Activated naive CD4-positive, alpha-beta T cell treated with anti-CD3 and anti-CD28 coated beads, Interleukin-2, amount 10 ng/mL, durations not matched to agents 7 days and 5 days (primary cell): ENCODE measurements at places on chromosomes 16 and 17.

- H3K36me3 ChIP-seq: peaks cover 56% of the 10 kb centered on the region
- peak overlapping the region; percentile 50 for H3K27ac ChIP-seq
- no peak overlapping the region for H3K4me3 ChIP-seq
These were observed 14.3 kb downstream of the KPNB1 start for GRCh38 chr17:47663912-47664623.

- no peaks in the 10 kb centered on the region for H3K36me3 ChIP-seq
- no peak overlapping the region for H3K27ac ChIP-seq
- no peak overlapping the region for H3K4me3 ChIP-seq
- no peaks in the 10 kb centered on the region for H3K27me3 ChIP-seq
- no peaks in the 10 kb centered on the region for H3K4me1 ChIP-seq
- DNase-seq: no peak
These were observed 204.7 kb downstream of the ENGASE start for GRCh38 chr17:79279320-79279719.

DNA sequence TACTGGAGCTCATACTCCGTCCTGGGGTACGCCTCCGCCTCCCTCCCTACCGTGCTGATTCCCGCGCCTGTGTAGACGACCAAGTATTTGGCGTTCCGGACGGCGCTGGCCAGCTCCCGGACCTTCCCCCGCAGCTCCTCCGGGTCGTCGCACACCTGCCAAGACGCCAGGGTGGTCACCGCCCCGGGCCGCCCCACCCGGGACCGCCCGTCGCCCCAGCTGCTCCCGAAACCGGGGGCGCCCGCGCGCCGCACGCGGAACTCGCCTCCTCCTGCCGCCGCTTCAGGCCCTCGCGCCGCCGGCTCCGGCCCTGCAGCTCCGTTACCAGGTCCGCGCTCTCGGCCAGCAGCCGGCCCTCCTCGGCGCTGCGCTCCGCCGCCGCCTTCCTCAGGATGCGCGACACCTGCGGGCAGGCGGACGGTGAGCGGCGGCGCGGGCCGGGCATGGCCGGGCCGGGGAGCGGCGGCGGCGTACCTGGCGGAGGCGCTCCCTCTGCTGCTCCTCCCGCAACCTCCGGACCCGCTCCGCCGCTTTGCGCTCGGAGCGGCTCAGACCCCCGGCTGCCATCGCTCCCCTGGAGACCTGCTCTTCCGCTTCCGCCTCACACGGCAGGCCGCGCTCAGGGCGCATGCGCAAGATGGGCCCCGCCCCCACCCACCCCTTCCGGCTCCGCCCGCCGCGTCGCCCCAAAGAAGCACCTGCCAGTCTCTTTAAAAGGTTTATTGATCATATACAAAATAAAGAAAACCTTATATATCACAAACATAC lies at the start of gene SIRT7:
Gene SIRT7 (minus strand): TSS at position 612 of the 768 bp plus-strand sequence. CDS start 45 bp downstream, at position 567.
- H3K4me1 ChIP-seq: peaks cover 45% of the 10 kb centered on the region
- peaks cover 49% of the 10 kb centered on the region for H3K36me3 ChIP-seq
- peak; percentile 84 for DNase-seq
- peak within 1 kb of the TSS; percentile 86 for H3K27ac ChIP-seq
- peak within 1 kb of the TSS; percentile 90 for H3K4me3 ChIP-seq
- H3K27me3 ChIP-seq: no peaks in the 10 kb centered on the region

GRCh38 chr17:45031231-45032173 lies 19.9 kb downstream of the DCAKD start:
- H3K27me3 ChIP-seq: no peaks in the 10 kb centered on the region
- no peak overlapping the region for H3K4me3 ChIP-seq
- no peak for DNase-seq

GRCh38 chr17:6927290-6928126 lies 68.3 kb upstream of the ALOX12 start:
- H3K27me3 ChIP-seq: peaks cover 20% of the 10 kb centered on the region
- no peaks in the 10 kb centered on the region for H3K36me3 ChIP-seq
- no peak overlapping the region for H3K27ac ChIP-seq
- no peak for DNase-seq

- H3K36me3 ChIP-seq: no peaks in the 10 kb centered on the region
- peak; percentile 78 for DNase-seq
- H3K27me3 ChIP-seq: peaks cover 28% of the 10 kb centered on the region
- H3K4me1 ChIP-seq: peaks cover 4% of the 10 kb centered on the region
- H3K27ac ChIP-seq: no peak overlapping the region
These were observed 60.3 kb downstream of the RMI2 start for GRCh38 chr16:11405331-11406176.

GRCh38 chr17:44359006-44359405 lies 4.6 kb downstream of the FAM171A2 start:
- peaks cover 84% of the 10 kb centered on the region for H3K27me3 ChIP-seq
- no peaks in the 10 kb centered on the region for H3K36me3 ChIP-seq
- no peak for DNase-seq
- no peak overlapping the region for H3K27ac ChIP-seq
- peaks cover 3% of the 10 kb centered on the region for H3K4me1 ChIP-seq
- H3K4me3 ChIP-seq: no peak overlapping the region

DNA sequence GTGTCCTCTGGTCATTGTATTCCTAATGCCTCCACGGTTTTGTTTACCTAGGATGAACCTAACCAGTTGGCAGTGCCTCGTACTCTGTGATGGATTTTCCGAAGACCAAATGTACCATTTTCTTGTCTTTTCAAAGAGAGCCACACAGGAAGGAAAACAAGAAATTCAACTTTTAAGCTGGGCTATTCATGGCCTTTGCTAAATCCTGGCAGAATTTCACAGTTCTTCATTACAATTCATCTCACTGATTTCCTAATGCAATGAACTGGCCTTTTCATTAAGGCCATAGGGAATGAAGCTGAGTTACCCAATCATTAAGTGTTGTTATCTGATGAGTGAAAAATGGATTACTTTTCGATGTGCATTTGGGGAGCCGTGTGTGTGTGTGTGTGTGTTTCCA lies 7.9 kb upstream of the KCNJ16 start:
- no peak overlapping the region for H3K27ac ChIP-seq
- DNase-seq: no peak
- no peak overlapping the region for H3K4me3 ChIP-seq
- H3K27me3 ChIP-seq: no peaks in the 10 kb centered on the region
- H3K36me3 ChIP-seq: no peaks in the 10 kb centered on the region

DNA sequence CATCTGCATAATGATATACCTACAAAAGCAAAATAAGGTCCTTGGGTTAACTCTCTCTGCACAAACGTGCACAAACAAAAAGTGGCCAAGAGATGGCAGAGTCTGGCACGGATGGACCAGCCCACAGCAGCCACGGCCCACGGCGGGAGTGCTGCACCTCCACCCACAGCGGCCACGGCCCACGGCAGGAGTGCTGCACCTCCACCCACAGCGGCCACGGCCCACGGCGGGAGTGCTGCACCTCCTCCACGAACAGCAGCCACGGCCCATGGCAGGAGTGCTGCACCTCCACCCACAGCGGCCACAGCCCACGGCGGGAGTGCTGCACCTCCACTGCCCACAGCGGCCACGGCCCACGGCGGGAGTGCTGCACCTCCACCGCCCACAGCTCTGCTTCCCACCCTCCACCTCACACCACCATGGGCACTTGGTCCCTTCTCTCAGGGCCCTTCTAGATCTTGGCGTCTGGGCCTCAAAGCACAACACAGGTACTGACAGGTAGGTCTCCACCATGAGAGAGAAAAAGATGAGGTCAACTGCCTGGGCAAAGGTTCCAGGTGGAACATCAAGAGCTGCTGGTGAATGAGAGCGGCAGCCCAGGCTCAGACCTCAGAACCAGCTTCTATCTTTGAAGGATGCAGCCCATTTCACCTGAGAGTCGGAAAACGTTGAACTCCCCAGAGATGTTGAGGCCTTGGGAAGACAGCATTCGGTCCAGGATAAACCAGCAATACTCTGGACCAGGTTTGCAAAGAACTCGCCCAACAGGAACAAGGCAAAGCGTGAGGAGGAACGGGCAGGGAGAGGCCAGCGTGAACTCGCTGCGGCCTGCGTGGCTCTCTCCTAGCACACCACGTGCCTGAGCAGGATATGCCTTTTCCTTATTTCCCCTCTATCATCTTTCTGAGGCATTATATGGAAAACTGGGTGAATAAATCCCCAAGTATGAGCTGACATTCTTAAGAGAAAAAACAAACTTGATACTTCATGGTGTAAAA lies 124.5 kb downstream of the ZNF778 start:
- DNase-seq: no peak
- H3K36me3 ChIP-seq: peaks cover 19% of the 10 kb centered on the region
- H3K4me3 ChIP-seq: no peak overlapping the region

- peaks cover 15% of the 10 kb centered on the region for H3K27me3 ChIP-seq
- H3K36me3 ChIP-seq: no peaks in the 10 kb centered on the region
- no peak overlapping the region for H3K4me3 ChIP-seq
- DNase-seq: no peak
- H3K27ac ChIP-seq: no peak overlapping the region
These were observed 13.7 kb upstream of the CDC42EP4 start for GRCh38 chr17:73325527-73325842.

- H3K4me1 ChIP-seq: no peaks in the 10 kb centered on the region
- H3K27me3 ChIP-seq: peaks cover 44% of the 10 kb centered on the region
- no peaks in the 10 kb centered on the region for H3K36me3 ChIP-seq
- no peak for DNase-seq
These were observed 488 bp downstream of the TMEM100 start for GRCh38 chr17:55722016-55722736.

GRCh38 chr16:46728806-46729205 lies 19.3 kb downstream of the MYLK3 start:
- no peaks in the 10 kb centered on the region for H3K4me1 ChIP-seq
- H3K27ac ChIP-seq: no peak overlapping the region
- H3K36me3 ChIP-seq: no peaks in the 10 kb centered on the region
- peaks cover 5% of the 10 kb centered on the region for H3K27me3 ChIP-seq
- DNase-seq: no peak

DNA sequence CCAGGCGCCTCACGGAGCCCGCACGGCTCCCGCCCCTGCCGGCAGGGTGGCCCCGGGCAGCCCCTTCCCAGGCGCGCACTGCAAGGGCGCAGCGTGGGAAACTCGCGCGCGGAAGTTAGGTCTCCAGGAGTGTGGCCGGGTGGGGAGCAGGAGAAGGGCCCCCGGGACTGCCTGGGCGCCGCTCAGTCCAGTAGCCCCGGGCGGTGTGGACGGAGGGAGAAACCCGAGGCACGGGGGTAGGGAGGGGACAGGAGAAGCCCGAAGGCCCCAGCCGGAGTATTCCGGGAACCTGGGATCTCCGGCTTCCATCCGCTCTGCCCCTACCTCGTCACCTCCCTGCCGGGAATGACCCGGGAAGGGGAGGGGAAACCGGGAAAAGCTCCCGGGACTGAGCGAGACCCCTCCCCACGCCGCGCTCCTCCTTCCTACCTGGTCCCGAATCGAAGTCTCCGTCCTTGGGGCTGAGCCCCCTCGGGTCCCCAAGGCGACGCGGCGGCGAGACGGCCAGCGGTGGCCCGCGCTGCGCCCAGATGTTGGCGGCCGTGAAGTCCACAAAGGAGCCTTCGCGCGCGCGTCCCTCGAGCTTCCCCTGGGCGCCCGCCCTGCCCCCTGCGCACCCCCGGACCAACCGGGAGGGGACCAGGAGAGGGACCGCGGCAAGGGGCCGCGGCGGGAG lies 418 bp downstream of the SOCS3 start:
- no peak for DNase-seq
- H3K4me3 ChIP-seq: peak overlapping the region; percentile 83
- peaks cover 24% of the 10 kb centered on the region for H3K27me3 ChIP-seq
- peak overlapping the region; percentile 84 for H3K27ac ChIP-seq

GRCh38 chr17:28484296-28484695 lies 10.9 kb downstream of the SLC13A2 start:
- DNase-seq: no peak
- no peak overlapping the region for H3K4me3 ChIP-seq

DNA sequence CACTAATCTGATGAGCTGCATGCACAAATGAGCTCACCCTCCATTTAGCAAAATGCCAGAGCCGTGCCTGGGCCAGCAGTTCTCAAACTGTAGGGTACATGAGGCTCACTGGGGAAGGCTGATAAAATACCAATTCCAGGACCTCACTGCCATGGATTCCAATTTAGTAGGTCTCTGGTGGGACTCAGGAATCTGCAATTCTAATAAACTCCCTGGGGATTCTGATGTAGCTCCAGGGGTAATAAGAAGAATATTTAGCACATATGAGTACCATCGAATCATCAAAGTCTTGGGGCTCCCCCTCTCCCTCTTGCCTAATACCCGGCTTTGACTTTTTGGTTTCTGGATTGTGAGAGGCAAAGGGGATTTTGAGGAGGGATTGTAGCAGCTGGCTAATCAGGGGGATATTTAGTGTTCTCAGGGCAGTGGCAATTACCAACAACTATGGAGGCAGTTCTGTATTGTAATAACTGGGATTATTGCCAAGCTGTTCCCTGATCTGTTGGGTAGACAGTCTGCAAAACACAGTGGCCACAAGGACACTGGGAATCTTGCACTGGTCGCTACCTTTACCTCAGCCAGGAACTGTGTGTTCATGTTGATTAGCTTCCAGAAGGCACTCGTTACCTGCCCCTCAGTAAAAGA lies 140.4 kb downstream of the SHISA9 start:
- no peak overlapping the region for H3K27ac ChIP-seq
- DNase-seq: no peak
- H3K4me3 ChIP-seq: no peak overlapping the region

DNA sequence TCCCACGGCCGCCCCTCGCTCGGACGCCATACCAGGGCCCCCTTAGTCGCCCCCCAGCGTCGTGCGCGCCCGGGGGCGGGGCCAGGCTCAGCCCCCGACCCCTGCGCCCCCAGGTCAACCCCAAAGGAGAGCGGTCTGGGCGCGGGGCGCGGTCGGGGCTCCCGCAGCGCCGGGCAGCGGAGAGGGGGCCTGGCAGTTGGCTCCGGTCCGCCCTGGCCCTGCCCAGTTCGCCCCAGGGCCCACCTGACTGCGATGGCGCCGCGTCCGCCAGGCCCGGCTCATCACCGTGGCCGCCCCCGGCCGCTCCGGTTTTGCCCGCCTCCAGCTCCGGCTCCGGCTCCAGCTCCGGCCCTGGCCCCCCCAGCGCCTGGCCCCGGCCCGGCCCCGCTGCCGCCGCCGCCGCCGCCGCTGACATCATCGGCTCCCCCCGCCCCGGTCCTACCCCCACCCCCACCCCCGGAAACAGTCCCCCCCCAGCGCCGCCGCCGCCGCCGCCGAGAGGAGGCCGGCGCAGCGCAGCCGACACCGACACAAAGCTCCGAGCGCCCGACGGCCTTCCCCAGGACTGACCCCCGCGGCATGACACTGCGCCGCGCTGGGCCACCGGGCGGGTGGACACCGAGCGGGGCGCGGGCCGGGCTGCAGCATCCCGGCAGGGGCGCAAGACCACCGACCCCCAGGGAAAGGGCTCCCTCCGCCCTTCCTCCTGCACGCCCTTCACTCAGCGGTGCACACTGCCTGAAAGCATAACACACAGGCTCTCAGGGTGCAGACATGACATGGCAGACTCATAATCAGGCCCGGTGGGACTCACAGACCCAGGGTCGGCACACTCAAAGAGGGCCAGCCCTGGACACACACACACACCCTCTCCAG lies at the start of gene ZBTB4:
Gene ZBTB4 (minus strand): TSS at position 419 of the 876 bp plus-strand sequence. CDS start 12,830 bp downstream, outside the sequence.
- H3K27me3 ChIP-seq: no peaks in the 10 kb centered on the region
- peak within 1 kb of the TSS; percentile 95 for H3K27ac ChIP-seq
- peaks cover 67% of the 10 kb centered on the region for H3K4me1 ChIP-seq

- H3K27ac ChIP-seq: peak overlapping the region; percentile 90
- peaks cover 49% of the 10 kb centered on the region for H3K4me1 ChIP-seq
- peak overlapping the region; percentile 100 for H3K4me3 ChIP-seq
These were observed 1.4 kb upstream of the SUPT4H1 start for GRCh38 chr17:58353389-58353825.

GRCh38 chr17:69716556-69716955 lies 302.1 kb downstream of the MAP2K6 start:
- DNase-seq: no peak
- H3K4me3 ChIP-seq: no peak overlapping the region
- H3K27ac ChIP-seq: no peak overlapping the region
- H3K4me1 ChIP-seq: no peaks in the 10 kb centered on the region
- H3K36me3 ChIP-seq: no peaks in the 10 kb centered on the region
